ENCODE measurements at places on chromosomes 1 and 21.

- no peak for DNase-seq
These were observed 36.3 kb downstream of the FAAP20 start for GRCh38 chr1:2158272-2158671.

DNA sequence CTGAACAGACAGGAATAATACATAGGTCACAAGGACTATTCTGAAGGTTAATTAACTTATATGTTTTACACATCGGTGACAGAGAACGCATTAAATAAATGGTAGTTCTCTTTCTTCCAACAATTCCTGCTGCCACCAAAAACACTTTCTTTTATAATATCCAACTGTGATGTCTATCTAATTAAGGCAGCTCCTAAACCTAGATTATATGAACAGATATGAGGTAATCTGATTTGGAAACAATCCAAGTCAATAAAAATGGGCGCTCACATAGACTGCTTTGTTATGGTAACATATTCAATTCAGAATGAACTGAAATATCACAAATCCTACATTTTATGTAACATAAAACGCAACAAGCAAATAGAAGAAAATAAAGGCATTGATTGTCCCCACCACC lies 16.0 kb downstream of the CYYR1 start:
- DNase-seq = no peak

GRCh38 chr1:173043253-173043652 lies 7.5 kb downstream of the TNFSF18 start:
- no peak for DNase-seq

DNA sequence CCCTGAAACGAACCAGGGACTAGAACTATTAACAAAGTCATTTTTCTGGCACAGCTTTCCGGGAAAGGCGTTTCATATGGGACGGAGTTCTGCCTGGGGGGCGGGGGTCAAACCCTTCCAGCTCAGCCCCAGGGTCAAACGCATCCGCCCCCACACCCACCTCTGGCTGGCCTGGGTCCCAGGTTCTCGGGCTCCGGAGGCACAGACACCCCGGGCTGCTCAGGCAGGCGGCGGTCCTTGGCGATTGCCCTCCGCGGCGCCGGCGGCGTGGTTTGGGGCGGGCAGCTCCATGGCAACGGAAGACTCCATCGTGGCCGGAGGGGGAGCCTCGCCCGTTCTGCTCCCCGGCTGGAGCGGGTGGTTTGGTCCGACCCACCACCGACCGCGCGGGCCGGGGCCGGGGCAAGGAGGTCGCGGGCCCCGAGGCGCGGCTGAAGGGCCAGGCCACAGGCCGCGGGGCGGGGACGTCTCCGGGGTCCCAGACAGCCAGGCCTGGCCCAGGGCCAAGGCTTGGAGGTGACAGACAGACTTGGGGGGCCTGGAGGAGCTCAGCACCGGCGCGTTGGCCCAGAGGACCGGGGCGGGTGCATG lies at the start of gene CFAP74:
TSS of gene CFAP74 (minus strand) at position 246 of the 591 bp plus-strand sequence. CDS start 12,830 bp downstream, outside the sequence.
- DNase-seq = no peak

Measured in activated CD8-positive, alpha-beta memory T cell treated with anti-CD3 and anti-CD28 coated beads for 4 hours (primary cell).